ENCODE measurements at places on chromosomes 2 and 18. TPM values are rescaled to one million over a fixed set of nuclear protein-coding genes. Genes with fewer than 3 reads are reported as not detected.

The ANKRD30B gene
- total RNA-seq = not detected

The STARD7 gene
- total RNA-seq = 255 TPM

The CREG2 gene
- not detected for total RNA-seq

The R3HDM1 gene
- total RNA-seq = 52.6 TPM

The TRIM54 gene
- 0.22 TPM for total RNA-seq

The ZNF804A gene
- not detected for total RNA-seq

The SERPINB12 gene
- not detected for total RNA-seq

The KIDINS220 gene
- total RNA-seq = 33.1 TPM
